Kidney (tissue), 22 donors: ENCODE measurements at places on chromosomes 2 and 18. TPM values are rescaled to one million over a fixed set of nuclear protein-coding genes. Genes with fewer than 3 reads are reported as not detected.

GRCh38 chr18:58640428-58640805 lies 11.5 kb upstream of the ALPK2 start:
- no peak for DNase-seq

- DNase-seq, result no peak
Observed at GRCh38 chr2:99377879-99378278, 40.7 kb downstream of the EIF5B start.

DNA sequence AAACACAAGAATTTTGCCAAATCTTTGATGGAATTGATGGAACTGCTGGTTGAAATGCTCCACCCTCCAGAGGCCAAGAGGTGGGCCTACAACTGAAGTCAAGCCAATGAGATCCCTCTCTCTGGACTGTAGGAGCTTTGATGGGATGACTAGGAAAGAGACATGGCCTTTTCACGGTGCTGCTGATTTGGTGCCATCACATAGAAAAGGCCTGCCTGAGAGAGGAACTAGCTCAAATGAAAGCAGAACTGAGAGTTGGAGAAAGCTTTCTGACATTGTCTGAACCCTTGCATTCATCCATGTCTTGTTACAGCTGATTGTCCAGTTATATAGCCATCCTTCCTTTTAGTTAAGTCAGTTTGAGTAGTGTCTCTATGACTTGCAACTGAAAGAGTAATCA lies 283.8 kb upstream of the LYPD1 start:
- no peak for DNase-seq

NDC80 gene
- 0.63 TPM for total RNA-seq

RFTN2 gene
- 4.0 TPM for total RNA-seq

DNA sequence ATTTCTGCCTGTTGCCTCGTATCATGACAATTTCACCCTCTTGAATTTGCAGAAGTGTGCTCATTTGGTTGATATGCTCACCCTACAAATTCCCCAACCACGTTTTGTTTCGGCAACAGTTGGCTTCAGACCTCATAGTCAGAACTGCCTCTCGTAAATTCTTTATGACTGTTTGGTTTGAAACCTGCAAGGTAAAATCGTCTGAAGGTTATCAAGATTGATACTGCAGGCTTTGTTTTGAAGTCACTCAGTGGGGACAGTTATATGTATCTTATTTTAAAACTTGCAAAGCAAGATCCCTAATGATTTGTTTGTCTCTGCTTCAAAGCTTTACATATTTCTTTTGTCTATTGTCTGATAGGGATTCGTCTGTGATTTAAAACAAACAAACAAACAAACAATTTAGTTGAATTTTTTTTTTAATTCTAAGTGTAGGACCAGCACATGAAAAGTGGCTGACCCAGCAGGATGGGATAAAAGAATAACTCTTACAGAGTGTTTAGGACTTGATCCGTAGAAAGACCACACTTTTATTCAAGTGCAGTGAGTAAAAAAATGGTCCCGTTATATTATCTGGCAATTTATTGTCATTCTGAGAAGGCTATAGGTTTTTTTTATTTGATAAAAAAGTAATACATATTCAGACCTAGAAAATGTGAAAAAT lies 45.7 kb upstream of the MYCN start:
- no peak for DNase-seq

SERPINB13 gene
- total RNA-seq, result not detected

GRCh38 chr2:24203029-24203786 lies 28.4 kb downstream of the FAM228A start:
- DNase-seq, result peak; percentile 77

DNA sequence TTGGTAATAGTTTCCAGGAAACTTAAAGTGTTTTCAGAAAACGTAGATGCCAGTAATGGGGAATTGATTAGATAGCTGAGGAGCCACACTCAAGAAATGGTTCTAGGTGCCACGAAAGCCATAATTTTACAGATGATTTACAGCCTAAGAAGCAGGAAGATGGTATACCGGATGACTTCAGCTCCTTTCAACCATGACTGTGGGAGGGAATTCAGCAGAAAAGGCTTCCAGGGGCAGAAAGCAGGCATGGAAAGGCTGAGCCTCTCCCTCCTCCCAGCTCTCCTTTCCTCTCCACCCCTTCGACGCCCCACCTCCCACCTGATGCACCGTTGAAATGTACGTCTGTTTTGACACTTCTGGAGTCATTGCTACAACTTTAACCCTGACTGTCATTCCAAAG lies 68.6 kb upstream of the SMIM21 start:
- no peak for DNase-seq

- no peak for DNase-seq
Observed at GRCh38 chr2:120949027-120949956, 213.6 kb downstream of the GLI2 start.

PRKAG3 gene
- not detected for total RNA-seq

DNA sequence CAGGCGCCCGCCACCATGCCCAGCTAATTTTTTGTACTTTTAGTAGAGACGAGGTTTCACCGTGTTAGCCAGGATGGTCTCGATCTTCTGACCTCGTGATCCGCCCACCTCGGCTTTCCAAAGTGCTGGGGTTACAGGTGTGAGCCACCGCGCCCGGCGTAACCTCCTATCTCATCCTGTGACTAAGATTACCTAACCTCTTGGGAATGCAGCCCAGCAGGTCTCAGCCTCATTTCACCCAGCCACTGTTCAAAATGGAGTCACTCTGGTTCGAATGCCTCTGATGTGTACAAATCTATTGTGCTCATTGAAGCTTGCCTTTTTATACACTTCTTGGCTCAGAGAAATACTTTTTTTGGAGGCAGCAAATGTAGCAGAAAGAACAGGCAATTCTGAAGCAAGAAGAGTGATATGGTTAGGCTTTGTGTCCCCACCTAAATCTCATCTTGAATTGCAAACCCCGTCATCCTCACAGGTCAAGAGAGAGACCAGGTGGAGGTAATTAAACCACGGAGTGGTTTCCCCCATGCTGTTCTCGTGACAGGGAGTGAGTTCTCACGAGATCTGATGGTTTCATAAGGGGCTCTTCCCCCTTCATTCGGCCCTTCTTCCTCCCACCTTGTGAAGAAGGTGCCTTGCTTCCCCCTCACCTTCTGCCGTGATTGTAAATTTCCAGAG lies 60.6 kb downstream of the SLC4A3 start:
- DNase-seq, result no peak

DNA sequence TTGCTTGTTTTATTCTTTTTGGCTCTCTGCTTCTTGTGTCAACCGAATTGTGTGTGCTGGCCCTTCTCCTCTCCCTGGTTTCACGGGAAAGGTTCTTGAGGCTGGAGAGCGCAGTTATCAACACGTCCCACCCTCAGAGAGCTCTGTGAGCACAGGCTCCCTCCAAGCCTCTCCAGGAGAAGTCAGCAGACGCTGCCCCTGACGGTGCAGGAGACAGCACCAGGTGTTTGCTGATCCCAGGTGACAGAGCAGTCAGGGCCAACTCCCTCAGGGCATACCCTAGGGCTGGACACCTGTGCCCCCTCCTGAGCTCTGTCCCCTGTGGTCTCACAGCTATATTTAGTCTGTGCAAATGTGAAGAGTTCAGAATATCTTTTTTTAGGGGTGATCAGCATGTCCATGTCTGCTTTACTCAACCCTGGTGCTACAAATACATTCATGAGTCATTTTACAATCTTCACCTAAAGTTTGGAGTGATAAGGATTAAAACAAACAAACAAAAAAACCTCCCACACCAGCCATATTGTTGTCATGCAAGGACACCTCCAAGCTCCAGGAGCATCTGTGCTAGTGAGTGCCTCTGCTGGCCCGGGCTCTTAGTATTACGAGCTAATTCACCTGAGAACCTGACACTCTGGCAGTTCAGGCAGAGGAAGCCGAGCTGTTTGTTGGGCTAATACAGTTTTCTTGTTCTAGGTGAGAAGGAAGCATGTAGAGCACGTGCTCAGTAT lies 65.9 kb upstream of the TMEM200C start:
- DNase-seq, result no peak
